ENCODE measurements at places on chromosomes 5 and 9. TPM values are rescaled to one million over a fixed set of nuclear protein-coding genes. Genes with fewer than 3 reads are reported as not detected.

Gene SLCO4C1
- total RNA-seq: 0.49 TPM

Gene NRARP
- total RNA-seq: not detected

Gene TAF1L
- total RNA-seq: not detected

Gene ADRA1B
- total RNA-seq: 0.49 TPM

All from hair follicle dermal papilla cell (primary cell).